ENCODE measurements at places on chromosomes 12 and 14.
A peak's percentile ranks its signal among the peaks of the same experiment; 100 is the strongest.

DNA sequence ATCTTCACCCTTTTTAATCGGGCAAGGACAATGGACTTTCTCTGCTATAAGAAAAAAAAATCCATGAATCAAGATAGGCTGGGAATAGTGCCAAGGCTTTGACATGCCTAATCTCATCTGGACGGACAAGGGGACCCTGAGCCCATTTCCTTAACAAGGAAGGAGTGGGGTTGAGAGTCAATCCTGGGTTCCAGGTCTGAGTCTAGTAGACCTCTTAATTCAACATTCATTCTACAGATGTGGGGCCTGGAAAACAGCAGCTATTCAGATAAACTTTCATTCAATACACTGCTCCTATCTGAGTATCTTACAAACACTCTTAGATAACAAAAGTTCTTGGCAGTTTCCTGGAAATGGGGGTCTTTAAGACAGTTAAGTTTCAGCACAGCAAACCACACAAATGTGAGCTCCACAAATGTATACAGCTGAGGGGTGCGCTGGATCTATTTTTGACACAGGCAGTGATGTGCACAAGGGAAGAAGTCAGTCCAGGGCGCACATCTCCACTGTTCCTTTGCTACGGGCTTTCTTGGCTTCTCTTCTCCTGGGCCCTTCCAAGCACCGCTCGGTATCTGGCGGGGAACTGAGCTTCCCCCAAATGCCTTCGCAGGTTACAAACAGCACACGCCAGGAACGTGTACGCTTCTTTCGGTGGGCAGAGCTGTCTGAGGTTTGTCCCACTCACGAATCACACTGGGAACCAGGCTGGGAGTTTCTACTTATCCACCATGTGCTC, 82.2 kb upstream of the GPR68 start:
- no peak for DNase-seq

DNA sequence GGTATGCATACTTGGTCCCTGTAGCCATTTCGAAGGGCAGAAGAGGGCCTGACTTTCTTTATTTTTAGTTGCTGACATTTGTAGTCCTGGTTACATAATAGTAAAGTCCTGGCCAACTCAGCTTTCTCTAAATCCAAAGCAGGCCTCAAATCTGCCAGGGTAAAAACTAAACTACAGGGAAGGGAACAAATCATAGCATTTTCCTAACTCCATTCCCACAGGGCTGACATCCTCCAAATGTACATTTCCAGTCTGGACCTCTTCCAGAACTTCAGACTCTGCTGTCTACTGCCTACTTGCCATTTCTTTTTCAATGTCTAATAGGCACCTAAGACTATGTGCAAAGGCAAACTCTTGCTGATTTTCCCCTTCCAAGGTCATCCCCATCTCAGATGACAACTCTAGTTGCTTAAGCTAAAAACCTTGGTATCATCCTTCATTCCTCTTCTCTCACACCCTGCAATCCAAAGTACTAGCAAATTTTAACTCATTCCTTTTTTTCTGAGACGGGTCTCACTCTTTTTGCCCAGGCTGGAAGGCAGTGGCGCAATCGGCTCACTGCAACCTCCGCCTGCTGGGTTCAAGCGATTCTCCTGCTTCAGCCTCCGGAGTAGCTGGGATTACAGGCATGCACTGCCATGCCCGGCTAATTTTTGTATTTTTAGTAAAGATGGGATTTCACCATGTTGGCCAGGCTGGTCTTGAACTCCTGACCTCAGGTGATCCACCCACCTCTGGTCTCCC, 2.0 kb downstream of the DDIT3 start:
- DNase-seq: no peak

DNA sequence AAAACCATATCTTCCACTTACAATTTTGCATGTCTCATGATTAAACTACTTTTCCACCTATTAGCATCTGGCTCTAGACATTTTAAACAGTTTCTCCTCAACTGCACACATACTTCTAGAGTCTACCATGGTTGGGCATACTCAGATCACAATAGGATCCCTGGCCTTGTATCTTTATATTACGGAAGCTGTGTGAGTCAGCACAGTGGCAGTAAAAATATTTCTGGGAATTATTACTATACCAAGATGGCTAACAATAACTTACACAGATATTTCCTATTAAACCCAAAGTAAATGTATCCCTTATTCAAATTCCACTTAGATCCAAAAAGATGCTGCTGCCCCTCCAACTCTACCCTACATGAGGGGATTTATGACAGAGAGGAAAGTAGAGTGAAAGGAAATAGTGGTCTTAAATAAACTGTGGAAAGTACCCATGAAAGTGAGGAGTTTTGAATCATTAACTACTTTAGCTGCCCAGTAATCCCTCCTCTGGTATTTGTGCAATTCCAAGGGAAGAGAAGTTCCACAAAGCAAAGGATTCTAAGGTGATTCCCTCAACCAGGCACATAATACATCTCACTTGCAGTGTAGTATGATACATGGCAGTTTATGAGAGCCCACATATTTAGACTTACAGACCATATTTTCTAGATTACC, 14.0 kb upstream of the CPSF6 start:
- no peak for DNase-seq

- DNase-seq: peak; percentile 36
These were observed 86.4 kb upstream of the RPH3A start for GRCh38 chr12:112705037-112705632.

- no peak for DNase-seq
These were observed 129.2 kb upstream of the USP15 start for GRCh38 chr12:62130834-62131552.

DNA sequence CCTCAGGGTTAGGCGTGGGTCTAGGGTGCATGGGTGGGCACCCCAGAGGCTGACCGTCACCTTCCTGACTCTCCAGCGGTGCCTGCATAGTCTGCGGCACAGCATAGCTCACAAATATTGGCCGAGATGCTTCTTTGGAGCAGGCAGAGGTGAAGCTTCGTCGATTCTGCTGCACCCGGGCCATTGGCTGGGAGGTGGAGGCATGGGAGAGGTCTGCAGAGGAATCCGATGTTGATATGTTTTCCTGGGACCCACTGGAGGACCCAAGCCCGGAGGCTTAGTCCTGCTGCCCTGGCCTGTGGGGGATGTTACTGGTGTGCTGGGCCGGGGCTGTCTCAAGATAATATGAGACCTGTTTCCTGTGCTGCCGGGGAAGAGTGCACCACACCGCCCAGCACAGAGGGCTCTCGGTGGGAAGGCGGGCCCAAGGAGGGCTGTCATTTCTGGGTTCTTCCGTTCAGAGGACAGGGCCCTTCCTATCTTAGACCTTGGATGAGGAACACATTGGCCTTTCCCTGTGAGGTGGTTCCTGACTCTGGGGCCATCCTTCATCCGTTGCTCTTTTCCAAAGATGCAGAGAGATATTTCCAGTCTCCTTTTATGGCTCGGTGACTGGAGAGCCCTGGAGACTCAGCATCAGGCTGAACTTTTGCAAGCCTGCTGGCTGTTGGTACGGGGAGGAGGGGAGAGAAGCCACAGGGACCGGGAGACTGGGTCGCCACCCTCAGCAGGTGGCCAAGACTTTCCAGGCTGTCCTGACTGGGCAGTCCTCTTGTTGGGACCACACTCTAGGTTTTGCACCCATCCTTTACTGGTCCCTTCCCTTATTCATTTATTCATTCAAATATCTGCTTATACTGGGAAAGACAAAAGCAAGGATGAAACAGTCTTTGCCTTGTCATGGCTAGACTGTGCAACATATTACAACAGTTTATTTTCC, 143.5 kb downstream of the TSPAN9 start:
- no peak for DNase-seq

DNA sequence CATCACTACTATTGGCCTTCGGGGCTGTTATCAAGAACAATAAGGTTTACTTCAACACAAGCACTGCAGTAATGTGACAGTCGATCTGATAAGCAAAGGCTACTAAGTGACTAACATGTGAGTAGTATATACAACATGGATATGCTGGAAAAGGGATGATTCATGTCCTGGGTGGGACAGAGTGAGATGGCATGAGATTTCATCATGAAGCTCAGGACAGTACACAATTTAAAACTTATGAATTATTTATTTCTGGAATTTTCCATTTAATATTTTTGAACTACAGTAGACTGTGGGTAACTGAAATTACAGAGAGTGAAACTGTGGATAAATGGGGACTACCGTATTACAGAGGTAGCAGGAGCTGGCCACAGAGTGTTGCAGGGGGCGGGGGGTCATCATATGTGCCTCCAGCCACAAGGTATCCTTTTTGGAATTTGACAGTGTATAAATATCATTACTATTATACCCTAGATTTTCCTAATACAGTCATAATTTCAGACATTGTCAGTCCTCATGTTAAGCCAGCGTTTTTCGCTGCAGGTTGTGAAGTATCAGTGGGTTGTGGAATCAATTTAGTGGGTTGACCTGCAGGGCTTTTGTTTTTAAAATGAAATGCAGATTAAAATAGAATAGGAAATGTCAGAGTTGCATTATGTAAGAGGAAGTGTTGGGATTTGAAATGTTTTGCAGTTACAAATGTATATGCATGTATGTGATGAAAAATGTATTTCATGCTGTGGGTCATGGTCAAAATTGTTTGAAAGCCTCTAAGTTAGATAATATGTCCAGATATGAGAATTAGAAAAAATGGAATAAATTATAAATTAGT, 148.0 kb upstream of the NUDT4 start:
- DNase-seq: peak; percentile 91

DNA sequence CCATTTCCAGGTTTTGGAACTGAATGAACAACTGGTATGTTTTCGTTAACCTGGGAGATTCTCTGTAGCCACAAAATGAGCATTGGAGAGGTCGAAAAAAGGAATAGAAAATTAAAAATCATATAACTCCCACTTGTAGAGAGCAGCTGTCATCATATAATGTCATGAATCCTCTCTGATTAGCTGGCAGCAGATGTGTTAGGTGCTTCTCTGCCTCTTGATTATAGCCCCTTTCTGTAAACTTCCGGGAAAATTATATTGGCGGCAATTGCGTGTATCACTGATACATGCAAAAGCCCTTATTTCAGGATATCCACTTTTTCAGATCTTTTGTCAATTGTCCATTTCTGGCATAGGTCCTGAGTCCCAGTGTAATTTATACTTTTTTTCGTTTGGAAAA, 31.7 kb downstream of the FGD4 start:
- no peak for DNase-seq

GRCh38 chr14:49999146-49999761, 106.4 kb downstream of the ARF6 start:
- DNase-seq: peak; percentile 82

DNA sequence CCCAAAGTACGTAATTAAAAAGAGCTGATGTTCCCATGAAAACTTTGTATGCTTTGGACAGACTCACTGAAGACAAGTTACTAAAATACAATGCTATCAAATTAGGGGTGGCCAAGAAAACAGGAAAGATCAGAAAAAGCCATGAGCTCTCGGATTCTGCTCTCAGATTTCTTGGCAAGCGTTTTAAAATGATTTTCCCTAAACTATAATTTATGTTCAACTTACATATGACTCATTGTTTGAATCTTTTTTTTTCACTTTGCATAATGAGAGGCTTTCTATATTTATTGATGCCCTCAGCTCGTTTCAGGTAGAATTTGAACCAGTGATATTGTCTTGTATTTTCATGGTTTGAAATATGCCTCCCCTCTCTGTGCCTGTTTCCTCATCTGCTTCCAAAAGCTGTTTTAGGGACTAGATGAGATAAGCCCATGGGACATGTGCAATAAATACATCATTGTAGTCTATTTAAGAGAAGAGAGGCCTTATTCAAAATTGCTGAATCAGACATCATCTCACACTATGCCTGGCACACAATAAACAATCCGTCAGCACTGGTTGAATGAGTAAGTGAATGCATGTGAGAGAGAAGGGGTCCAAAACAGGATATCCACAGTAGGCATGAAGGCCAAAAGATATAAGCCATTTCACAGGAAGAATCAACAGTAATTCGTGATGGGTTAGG, 4.7 kb upstream of the IPO8 start:
- DNase-seq: no peak

- DNase-seq: no peak
These were observed 47.7 kb upstream of the GRIP1 start for GRCh38 chr12:66726556-66726955.

DNA sequence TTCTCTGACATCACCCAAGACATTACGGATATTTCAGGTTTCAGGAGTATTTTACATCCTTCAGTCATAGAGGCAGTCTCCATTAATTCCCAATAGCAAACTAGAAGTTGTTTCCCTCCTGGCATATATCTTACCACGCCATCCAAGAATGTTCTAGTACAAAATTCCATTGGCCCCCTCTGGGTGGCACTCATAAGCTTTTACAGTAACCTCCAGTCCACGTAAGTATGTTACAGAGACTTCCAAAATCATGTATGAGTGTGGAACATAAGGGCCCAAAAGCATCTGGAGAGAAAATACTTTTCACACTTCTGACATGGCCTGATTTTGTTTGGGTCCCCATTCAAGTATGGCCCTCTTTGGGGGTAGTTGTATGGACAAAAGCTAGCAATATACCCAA, 58.1 kb upstream of the DHRS4 start:
- no peak for DNase-seq

DNA sequence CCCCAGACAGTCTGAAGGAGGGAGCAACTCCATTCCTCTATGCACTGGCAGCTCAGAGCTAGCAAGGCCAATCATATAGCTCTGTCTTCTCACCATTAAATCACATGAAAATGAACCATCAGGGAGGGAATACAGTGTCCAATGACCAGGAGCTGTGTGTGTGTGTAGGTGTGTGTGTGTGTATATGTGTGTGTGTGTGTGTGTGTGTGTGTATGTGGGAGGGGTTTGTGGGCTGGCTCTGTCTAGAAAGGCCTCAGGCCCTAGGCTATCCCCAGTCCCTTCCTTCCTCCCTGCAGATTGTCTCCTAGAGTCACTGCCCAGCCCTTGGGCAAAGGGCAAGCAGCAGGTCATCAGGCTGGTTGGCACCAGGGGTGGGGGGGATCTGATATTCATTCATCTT, 5.7 kb upstream of the SUSD6 start:
- DNase-seq: peak; percentile 13

DNA sequence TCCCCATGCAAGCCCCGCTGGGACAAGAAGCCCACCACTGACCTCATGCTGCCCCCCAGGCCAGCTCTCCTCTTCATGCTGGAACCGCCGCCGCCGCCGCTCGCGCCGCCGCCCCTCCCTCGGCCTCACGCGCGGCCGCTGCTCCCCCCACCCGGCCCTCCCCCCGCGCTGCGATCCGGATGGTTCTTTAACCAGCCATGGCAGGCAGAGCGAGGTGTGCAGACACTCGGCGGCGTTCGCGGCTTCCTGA, at the start of gene DCAF5:
TSS of gene DCAF5 (minus strand) at position 218 of the 250 bp plus-strand sequence. CDS start at position 77, 141 bp downstream.
- DNase-seq: peak; percentile 97

DNA sequence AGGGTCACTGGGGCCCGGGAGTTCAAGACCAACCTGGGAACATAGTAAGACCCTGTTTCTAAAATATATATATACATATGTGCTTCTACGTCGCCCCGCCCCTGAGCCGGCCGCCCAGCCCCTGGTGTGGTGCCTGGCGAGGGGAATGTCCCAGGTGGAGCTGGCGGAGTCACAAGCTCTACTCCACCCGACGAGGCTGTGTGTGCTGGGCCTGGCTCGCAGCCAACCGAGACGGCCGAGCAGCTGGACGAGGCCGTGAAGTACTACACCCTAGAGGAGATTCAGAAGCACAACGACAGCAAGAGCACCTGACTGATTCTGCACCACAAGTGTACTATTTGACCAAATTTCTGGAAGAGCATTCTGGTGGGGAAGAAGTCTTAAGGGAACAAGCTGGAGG, 22.1 kb upstream of the ITPK1 start:
- peak; percentile 45 for DNase-seq
